ENCODE measurements at places on chromosomes 1 and 21. TPM values are rescaled to one million over a fixed set of nuclear protein-coding genes. Genes with fewer than 3 reads are reported as not detected.

PROK1 gene
- total RNA-seq = not detected

SYT6 gene
- 0.22 TPM for total RNA-seq

MAP10 gene
- 2.4 TPM for total RNA-seq

NIBAN1 gene
- total RNA-seq = 40.5 TPM

C1orf167 gene
- not detected for total RNA-seq

RNF223 gene
- total RNA-seq = not detected

PTGFR gene
- 4.6 TPM for total RNA-seq

PDZK1IP1 gene
- total RNA-seq = not detected

C1orf174 gene
- 24.9 TPM for total RNA-seq

WNT3A gene
- not detected for total RNA-seq

ARHGEF19 gene
- total RNA-seq = 8.2 TPM

LRRC71 gene
- total RNA-seq = 0.14 TPM

MYOM3 gene
- 0.14 TPM for total RNA-seq

FALEC gene
- total RNA-seq = not detected

LIPI gene
- not detected for total RNA-seq

EGLN1 gene
- 44.2 TPM for total RNA-seq

PUM1 gene
- total RNA-seq = 78.2 TPM

RAD54L gene
- 0.22 TPM for total RNA-seq

PTPRC gene
- not detected for total RNA-seq

FLG2 gene
- total RNA-seq = not detected

C1orf141 gene
- not detected for total RNA-seq

ZP4 gene
- total RNA-seq = not detected

GLIS1 gene
- total RNA-seq = 0.86 TPM

ADAMTS1 gene
- 49.5 TPM for total RNA-seq

FCGR1A gene
- not detected for total RNA-seq

ADGRB2 gene
- total RNA-seq = 14.0 TPM

MANEAL gene
- total RNA-seq = 0.57 TPM

B3GALNT2 gene
- 54.7 TPM for total RNA-seq

FMO4 gene
- 1.1 TPM for total RNA-seq

MPL gene
- total RNA-seq = 0.86 TPM

DENND2C gene
- 1.7 TPM for total RNA-seq

CFAP141 gene
- not detected for total RNA-seq

LRRC7 gene
- total RNA-seq = under 0.01 TPM

GDAP2 gene
- total RNA-seq = 31.6 TPM

THEM5 gene
- not detected for total RNA-seq

MIXL1 gene
- not detected for total RNA-seq

RPTN gene
- total RNA-seq = not detected

LRRC3 gene
- total RNA-seq = 0.29 TPM

AMPD2 gene
- total RNA-seq = 124 TPM

ANGPTL3 gene
- not detected for total RNA-seq

DENND2D gene
- 1.7 TPM for total RNA-seq

S100B gene
- 0.29 TPM for total RNA-seq

AADACL3 gene
- not detected for total RNA-seq

CAMK2N1 gene
- total RNA-seq = 6.3 TPM

IL22RA1 gene
- total RNA-seq = under 0.01 TPM

IVL gene
- total RNA-seq = not detected

TMPRSS15 gene
- total RNA-seq = not detected

DNAJB4 gene
- total RNA-seq = 38.4 TPM

SH2D1B gene
- total RNA-seq = not detected

ALG14 gene
- total RNA-seq = 2.2 TPM

BATF3 gene
- 0.88 TPM for total RNA-seq

PRRX1 gene
- 370 TPM for total RNA-seq

CCDC30 gene
- total RNA-seq = 0.66 TPM

RBP7 gene
- not detected for total RNA-seq

Data from placental pericyte (primary cell).